ENCODE measurements at places on chromosomes 7 and 10.

GRCh38 chr7:138247568-138248333 is 171.5 kb downstream of the AKR1D1 start:
- DNase-seq: no peak

DNA sequence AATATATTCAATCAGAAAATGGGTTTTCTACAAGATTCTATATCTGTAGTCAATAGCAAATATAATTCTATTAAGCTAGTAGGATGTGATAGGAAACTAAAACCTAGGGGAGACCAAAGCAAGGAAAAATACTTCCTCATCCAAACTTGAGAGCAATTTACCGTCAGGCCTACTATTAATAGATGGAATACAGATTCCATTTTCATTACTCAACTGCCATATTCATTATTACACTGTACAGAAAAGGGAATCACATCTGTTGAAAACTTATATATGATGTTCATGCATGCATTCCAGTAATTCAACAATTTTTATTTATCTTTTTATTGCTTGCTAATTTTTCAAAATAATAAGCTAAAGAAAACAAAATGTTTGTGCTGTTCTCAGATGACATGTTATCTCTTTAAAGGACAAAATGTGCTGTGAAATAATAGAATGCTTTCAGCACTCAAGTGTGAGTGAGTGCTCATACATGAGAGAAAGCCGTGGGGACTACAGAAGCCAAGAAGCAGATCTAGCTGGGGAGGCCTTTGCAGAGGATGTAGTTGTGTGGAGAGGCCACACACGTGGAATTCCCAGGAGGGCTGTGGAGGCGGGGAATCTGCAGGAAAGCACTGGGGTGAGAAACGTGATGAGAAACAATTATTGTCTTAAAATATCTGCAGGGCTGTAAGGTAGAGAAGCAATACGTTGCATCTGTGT is 110.0 kb downstream of the EGFR start:
- peak; percentile 31 for DNase-seq

- DNase-seq: no peak
Observed at GRCh38 chr7:45347804-45348203, 190.2 kb downstream of the RAMP3 start.

DNA sequence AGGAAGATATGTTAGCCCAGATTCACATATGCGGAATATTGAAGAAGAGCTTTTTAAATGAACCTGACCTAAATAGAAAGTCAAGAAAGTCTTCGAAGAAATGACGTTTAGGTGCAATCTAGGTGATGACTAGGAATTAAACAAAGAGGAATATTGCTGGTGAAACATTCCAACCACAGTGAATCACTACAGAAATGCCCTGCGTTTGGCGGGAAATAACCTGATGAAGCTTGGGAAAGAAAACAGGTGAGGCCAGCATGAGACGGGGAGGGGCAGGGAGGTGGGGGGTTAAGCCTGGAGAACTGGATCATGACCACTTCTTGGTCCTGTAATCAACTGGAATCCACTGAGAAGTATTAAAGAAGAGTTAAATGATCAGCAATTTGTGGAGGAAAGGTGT is 299.4 kb upstream of the VSTM2A start:
- DNase-seq: no peak

GRCh38 chr7:33751443-33751842 is 153.9 kb upstream of the BMPER start:
- no peak for DNase-seq

- DNase-seq: no peak
Observed at GRCh38 chr7:86653919-86654659, 10.4 kb downstream of the GRM3 start.

DNA sequence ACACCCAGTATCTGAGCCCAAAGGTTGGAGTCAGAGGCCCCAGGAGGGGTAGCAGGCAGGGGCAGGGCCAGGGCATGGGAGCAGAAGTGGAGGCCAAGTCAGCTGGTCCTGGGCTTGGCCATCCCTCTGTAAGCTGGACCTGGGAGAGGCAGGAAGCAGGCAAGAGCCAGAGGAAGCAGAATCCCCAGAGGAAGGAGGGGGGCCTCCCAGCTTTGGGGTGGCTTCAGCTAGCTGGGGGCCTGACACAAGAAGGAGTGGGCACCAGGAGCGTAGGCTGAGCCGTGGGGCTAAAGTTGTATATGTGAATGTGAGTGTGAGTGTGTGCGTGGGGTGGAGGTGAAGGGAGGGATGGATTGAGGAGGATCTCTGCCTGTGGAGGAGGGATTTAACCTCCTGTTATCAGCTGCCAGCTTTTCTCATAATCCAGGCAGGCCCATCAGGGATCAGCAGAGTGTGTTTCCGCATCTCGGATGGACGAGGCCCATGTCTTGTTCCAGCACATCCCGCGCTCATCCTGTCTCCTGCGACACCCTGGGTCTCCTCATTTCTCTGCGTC is 54.0 kb downstream of the NEURL1 start:
- peak; percentile 66 for DNase-seq

DNA sequence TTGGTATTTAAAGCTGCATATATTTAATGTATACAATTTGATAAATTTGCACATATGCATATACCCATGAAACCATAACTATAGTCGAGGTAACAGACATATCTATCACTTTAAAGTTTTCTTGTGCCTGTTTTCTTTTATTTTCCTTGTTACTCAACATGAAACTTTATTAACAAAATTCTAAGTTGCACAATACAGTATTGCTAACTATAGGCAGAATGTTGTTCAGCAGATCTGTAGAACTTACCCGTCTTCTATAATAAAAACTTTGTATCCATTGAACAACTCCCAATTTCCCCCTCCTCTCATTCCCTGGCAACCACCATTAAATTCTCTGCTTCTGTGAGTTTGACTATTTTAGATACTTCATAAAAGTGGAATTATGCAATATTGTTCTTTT is 404.6 kb upstream of the KCND2 start:
- DNase-seq: no peak

GRCh38 chr10:90289037-90289436 is 568.8 kb downstream of the HTR7 start:
- no peak for DNase-seq

- DNase-seq: no peak
Observed at GRCh38 chr10:69888882-69889584, 87.3 kb downstream of the COL13A1 start.

GRCh38 chr7:155371884-155372781 is 74.5 kb downstream of the INSIG1 start:
- no peak for DNase-seq

DNA sequence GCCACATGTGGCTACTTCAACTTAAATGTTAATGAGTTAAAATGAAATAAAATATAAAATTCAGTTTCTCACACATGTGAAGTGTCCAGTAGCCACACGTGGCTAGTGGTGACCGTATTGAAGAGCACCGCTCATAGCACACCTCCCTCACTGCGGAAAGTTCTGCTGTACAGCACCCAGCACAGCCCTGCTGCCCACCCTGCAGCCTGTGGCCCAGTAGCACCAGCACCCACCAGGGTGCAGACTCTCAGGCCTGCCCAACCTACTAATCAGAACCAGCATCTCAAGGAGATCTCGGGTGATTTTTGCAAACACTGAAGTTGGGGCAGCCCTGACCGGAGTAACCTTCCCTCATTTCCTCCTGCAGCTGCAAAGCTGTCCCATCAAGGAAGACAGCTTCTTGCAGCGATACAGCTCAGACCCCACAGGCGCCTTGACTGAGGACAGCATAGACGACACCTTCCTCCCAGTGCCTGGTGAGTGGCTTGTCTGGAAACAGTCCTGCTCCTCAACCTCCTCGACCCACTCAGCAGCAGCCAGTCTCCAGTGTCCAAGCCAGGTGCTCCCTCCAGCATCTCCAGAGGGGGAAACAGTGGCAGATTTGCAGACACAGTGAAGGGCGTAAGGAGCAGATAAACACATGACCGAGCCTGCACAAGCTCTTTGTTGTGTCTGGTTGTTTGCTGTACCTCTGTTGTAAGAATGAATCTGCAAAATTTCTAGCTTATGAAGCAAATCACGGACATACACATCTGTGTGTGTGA is 162.8 kb upstream of the LANCL2 start:
- no peak for DNase-seq

DNA sequence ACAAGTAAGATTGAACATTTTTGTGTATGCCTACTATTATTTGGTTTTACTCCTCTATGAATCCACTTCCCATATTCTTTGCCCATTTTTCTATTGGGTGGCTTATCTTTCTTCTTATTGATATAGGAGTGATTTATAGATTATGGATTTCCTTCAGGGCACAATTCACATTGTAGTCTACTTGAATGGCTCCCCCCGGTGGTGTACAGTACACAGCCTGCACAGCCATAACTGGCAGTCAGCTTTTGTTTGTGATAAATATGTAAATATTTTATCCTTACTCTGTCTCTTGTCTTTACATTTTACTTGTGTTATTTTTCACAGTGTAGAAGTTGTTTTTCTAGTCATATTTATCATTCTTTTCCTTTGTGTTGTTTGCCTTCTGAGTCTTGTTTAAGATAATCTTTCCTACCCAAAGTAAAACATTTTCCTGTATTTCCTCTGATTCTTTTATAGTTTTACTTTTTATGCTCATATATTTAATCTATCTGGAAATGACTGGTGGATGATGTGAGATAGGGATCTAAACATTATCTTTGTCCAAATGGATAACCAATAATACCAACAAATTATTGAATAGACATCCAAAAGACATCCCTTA is 23.9 kb upstream of the CALD1 start:
- DNase-seq: no peak

DNA sequence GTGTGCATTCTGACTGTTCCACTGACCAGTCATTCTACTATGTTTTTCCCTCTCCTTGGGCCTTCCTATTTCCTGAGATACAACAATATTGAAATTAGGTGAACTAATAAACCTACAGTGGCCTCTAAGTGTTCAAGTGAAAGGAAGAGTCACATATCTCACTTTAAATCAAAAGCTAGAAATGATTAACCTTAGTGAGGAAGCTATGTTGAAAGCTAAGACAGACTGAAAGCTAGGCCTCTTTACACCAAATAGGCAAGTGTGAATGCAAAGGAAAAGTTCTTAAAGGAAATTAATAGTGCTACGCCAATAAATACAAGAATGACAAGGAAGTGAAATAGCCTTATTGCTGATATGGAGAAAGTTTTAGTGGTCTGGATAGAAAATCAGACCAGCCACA is 5.7 kb upstream of the DYNC1I1 start:
- no peak for DNase-seq

DNA sequence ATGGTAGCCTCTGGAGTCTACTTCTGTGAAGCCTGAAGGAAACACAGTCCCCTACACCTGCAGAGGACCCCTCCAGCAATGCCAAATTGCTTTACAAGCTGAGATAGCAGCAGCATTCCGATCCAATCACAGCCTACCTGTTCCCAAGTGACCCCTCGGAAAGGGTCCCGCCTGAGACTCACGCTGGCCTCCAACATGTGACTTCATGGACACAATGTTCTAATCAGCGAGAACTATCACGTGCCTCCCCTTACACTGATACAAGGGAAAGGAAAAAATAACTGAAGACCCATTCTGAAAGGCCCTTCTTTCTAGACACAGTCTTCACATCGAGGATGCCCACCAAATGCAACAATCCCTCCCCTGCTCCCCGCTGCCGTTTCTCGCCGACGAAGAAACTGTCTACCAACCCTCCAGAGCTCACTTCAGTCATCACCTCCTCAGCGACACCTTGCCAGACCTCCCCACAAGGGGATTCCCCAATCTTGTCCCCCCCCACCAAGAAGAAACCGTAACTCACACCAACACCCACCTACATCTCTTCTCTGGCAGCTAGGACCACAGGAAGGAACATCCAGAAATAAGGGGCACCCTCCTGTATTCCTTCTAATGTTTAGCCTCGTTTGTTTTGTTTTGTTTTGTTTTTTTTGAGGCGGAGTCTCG is 1.8 kb downstream of the SNX8 start:
- DNase-seq: peak; percentile 32

GRCh38 chr10:74957285-74957961 is 131.0 kb downstream of the KAT6B start:
- no peak for DNase-seq

GRCh38 chr10:44850356-44850934 is 60.7 kb upstream of the TMEM72 start:
- no peak for DNase-seq

GRCh38 chr7:127476618-127477017 is 84.1 kb upstream of the ZNF800 start:
- no peak for DNase-seq

DNA sequence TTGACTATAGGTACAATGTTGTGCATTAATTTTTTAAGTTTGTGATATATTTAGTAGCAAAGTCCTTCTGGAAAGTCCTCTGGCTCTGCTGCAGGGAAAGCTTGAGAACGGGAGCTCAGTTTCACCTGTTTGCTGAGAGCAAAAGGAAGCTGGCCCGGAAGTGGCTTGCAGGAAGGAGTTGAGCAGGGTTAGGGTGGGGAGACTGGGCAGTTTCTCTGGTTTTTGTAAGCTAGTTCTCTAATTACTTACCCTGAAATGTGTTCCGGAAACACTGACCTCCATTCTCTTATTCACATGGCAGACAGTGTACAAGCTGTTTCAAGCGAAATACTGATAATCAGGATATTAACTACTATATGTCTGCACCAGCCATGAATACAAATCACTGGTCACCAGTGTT is 22.3 kb downstream of the MAP3K8 start:
- DNase-seq: no peak

GRCh38 chr7:17558558-17559332 is 260.3 kb downstream of the AHR start:
- peak; percentile 72 for DNase-seq

- no peak for DNase-seq
Observed at GRCh38 chr10:89091496-89091895, 100.9 kb downstream of the FAS start.

GRCh38 chr7:131159961-131160361 is 167.7 kb upstream of the MKLN1 start:
- DNase-seq: no peak

DNA sequence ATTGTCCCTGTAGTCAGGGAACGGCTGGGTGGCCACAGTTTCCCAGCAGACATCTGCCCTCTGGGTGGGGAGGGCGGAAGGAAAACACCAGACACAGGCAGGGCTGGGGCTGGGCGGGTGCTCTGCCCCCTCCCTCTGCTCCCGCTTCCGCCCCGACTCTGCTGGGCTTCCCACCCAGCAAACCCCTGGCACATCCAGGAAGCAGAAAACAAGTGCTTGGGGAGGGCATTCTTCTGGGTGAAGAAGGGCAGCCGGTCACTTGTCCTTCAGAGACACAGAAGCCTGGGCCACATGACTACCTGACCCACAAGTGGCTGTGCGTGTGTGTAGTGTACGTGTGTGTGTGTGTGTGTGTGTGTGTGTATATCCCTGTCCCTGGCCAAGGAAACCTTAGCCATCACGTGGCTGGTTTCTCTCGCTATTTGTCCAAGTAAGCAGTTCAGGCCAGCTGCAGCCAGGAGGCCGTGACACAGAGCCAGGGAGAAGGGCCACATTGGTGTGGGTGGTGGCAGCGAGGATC is 77.9 kb downstream of the ZMIZ1 start:
- DNase-seq: no peak

- no peak for DNase-seq
Observed at GRCh38 chr7:17580856-17581255, 282.4 kb downstream of the AHR start.

- DNase-seq: no peak
Observed at GRCh38 chr7:22640269-22640668, 86.7 kb upstream of the IL6 start.

Data from large intestine (tissue), 12 donors.